ENCODE measurements at places on chromosomes 5 and 9.

DNA sequence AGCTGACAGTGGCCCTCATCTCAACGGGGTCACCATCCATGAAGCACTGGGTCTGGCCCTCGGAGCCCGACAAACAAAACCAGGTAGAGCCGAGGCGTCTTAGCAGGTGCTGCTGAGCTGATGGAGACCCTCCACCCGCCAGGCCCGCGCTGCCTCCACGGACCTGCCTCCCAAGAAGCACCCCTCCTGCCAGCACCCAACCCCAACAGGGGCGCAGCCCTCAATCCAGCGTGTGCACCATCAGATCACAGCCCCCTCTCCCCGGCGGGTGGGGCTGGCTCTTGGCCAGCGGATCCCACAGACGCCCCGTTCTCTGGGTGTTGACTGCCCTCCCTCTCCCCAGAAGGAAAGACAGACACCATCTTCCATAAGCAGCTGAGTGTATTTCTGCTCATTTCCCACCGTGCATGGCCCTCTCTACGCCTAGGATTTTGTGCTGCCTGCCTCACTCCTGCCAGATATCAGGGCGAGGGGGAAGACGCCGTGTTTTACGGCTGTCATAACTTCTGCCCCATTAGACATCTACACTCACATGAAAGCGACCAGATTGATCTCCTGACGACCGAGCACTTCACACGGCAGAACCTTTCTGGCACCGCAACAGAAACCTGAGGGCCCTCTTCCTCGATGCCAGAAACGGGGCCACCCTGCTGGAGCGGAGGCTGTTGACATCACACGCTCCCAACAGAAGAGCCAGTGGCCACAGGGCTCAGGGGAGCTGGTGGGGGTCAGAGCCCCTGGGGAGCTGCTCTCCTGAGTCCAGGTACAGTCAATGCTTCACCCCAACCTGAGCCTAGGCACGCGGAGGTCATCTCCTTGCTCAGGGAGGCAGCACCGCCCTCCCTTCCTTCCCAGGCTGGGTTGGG lies 12.4 kb downstream of the NACC2 start:
- DNase-seq = no peak

- no peak for DNase-seq
Observed at GRCh38 chr5:90480699-90481098, 6.0 kb downstream of the POLR3G start.

- DNase-seq = no peak
Observed at GRCh38 chr9:135582541-135582940, 21.0 kb downstream of the PAEP start.

- no peak for DNase-seq
Observed at GRCh38 chr5:1661311-1661710, 137.6 kb upstream of the LPCAT1 start.

DNA sequence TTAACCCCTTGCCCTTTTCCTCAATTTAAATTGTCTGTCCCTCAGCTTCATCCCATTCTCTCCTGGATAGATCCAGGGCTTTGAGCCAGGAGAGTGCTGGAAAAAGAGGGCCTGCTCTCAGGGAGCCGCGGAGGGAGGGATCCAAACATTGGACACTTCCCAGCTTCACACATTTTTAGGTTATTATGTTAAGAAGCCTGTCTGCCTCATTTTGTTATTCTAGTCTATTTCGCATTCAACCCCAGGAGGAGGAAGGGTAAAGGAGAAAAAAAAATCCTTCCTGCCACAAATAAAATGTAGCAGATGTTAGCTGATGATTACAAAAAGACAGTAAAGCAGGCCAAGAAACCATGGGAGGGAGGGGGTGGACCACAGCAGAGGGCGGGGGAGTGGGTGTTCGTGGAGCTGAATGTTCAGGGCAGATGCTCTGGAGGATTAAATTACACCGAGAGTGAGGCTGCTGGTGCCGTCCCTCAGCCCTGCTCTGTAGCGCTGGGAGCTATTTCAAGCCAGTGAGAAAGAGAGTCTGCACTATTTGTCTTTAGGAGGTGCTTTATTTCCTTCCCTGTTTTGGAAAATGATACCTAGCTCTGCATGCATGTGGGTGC lies 60.6 kb upstream of the ZFR start:
- DNase-seq = no peak

GRCh38 chr5:167820101-167820990 lies 471.1 kb upstream of the WWC1 start:
- DNase-seq = no peak

DNA sequence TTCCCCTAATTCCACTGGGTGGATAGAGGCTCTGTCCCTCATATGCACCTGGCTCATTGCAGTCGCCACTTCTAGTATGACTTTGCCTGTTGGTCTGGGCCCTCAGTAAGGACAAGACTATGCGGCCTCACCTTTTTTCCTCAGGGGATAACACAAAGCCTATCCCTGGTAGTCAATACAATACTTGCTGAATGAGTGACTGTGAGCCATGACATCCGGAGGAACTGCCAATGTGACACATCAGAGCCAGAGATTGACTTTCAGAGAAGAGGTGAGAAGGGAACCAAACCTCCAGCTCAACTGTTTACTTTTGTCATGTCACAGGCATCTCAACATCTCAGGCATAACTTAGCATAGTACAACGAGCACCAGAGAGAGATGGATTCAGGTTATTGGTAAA lies 371.3 kb downstream of the DMRT2 start:
- no peak for DNase-seq

DNA sequence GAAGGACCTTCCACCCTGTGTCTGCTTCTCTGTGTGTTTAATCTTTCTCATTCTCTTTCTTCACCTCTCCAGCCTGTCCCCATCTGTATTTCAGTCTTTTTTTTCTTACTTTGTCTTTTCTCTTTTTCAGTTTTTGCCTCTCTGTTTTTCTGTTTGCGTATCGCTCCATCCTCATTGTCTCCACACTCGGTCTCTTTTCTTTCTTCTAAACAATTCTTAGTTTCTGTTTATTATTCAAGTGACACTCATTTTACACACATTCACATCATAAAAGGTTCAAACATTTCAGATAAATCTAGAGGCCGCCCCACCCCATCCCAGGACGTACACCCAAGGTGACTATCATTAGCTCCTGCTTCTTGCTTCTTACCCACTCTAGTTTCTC lies 9.8 kb downstream of the LHX2 start:
- DNase-seq = no peak

GRCh38 chr9:114256827-114257328 lies 66.0 kb upstream of the ORM1 start:
- DNase-seq = no peak

DNA sequence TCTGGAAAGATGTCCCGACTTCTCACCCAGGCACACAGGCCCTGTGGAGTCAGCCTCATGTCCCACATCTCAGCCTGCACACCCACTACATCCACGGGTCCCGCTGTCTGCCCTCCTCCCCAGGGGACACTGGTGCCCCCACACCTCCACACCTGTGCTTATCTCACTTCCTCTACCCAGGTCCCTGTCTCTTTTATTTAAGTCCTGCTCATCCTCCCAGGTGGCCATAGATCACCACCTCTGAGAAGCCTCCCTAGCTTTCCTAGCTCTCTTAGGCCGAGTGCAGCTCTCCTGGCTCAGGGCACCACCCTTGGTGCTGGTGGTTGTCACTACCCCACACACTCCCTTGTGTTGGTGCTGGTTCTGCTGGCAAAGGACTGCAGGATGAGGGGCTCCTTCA lies 143.6 kb upstream of the PITX1 start:
- no peak for DNase-seq

- DNase-seq = no peak
Observed at GRCh38 chr5:81207009-81207408, 26.1 kb upstream of the CKMT2 start.

GRCh38 chr9:99637641-99638040 lies 184.0 kb upstream of the NR4A3 start:
- DNase-seq = no peak

DNA sequence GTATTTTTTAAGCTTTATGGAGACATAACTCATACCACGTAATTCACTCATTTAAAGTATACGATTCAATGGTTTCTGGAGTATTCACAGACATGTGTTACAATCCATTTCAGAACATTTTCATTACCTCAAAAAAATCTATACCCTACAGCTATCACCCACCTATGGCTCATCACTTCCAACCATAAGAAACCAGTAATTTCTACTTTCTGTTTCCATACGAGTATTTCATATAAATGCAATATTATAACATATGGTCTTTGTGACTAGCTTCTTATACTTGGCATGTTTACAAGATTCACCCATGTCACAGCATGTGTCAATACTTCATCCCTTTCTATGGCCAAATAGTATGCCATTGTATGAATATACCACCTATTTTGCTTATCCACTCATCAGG lies 18.8 kb downstream of the UBQLN1 start:
- no peak for DNase-seq

- no peak for DNase-seq
Observed at GRCh38 chr9:36961051-36961450, 73.0 kb downstream of the PAX5 start.

DNA sequence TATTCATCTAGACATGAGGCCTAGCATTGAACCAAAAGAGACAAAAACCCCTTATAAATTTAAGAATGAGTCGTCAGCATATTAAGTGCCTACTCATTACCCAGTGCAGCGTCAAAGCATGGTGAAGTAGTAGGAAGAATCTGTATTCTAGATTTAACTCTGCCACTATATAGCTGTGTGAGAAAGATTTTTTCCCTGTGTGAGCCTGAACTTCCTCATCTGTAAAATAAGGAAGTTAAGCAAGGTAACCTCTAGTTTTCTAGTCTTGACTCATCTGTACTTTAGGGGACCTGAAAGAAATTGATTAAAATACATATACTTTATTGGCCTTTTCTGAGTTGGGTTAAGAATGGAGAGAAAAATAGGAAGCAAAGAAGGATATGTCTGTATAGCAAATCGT lies 82.1 kb upstream of the RUSC2 start:
- DNase-seq = no peak

- DNase-seq = no peak
Observed at GRCh38 chr5:59525957-59526356, 367.6 kb downstream of the PDE4D start.

GRCh38 chr9:79701651-79702050 lies 129.9 kb downstream of the TLE4 start:
- DNase-seq = no peak

- DNase-seq = no peak
Observed at GRCh38 chr5:34831303-34831702, 7.7 kb upstream of the TTC23L start.

GRCh38 chr5:21152611-21153010 lies 1164.6 kb upstream of the CDH18 start:
- no peak for DNase-seq

- DNase-seq = peak; percentile 52
Observed at GRCh38 chr9:136791516-136792276, 552 bp downstream of the TMEM141 start.

DNA sequence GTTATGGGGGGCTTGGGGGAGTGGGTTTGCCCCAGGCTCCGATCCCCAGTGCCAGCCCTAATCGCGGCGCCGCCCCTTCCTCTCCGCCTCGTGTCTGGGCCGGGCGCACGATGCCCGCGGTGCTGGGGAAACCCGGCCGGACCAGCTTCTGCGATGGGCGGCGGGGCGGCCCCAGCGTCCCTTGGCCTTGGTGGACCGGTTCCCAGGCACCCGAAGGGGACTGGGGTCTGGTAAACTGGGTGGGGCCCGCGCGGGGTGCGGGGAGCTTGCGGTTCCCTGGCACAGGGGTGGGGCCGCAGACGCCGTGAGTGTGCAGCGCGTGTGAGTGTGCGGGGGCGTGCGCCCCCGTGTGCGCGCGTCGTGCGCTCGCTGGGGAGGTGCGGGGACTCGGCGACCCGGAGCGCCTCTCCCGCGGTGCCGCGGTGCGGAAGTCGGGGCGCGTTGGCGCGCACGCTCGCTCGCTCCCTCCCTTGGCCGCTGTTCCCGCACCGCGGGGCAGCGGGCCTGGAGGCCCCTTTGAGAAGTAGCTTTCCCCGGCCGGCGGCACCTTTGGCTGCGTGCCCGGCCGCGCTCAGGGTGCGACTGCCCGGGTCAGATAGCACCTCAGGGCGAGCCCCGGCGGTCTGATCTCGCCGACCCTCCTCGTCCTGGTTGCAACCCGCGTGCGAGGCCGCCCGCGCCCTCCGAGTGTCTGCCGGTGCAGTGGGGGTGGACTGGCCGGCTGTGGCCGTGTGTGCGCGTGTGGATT lies 568 bp downstream of the MACIR start:
- peak; percentile 28 for DNase-seq

- no peak for DNase-seq
Observed at GRCh38 chr5:125673359-125673950, 749.8 kb upstream of the GRAMD2B start.

DNA sequence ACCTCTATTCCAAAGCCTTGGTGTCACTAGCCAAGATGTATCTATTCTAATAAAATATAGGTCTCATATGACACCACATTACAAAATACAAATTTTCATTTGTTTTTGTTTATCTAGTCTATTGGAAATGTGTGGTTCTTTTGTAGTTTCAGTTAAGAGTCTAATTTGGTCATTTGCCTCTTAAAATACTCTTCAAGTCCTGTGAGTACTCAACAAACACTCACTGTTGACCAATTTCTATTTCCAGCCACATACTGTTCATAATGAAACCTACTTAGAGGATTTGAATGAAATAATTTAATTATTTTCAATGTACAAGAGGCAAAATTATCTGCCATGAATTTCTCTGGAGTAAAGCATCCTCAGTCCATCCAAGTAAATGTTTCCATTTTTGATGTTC lies 40.6 kb downstream of the SLC1A3 start:
- no peak for DNase-seq

DNA sequence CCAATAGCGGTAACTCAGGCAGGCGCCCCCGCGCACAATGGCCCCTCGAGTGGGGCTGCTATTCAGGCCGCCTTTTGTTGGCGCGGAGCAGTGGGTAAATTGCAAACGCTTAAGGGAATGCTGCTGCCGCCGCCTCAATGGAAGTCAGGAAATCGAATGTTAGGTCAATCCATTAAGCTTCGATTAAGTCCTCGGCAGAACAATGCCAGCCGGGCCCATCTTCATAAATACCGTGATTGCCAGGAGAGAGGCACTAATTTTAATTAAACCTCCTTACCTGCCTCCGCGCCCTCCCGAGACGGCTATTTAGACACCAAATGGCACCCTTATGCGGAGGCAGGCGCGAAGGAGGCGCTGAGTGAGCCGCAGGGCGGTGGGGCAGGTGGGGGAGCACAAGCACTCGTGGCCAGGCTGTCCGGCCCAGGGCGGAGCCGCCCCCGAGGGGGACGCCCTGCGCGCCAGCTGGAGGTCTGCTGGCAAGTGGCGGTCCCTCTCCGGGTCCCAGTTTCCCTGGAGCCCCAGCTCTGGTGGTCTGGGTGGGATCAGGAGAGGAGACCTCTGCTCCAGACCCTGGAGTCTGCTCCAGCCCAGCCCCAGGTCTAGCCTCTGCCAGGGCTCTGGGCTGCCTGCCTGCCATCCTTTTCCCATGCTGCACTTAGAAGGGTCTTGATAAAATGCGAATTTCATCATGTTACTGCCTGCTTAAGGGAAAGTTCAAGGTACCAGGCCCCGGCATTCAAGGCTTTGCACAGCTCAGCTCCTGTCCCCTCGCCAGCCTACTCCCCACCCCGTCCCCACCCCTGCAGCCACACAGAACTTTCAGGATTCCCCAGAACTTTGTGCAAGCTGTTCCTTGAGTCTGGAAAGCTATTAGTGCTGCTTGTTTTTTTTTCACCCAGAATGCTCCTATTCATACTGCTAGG lies 19.7 kb downstream of the NR5A1 start:
- no peak for DNase-seq

Measured in stimulated activated CD4-positive, alpha-beta T cell treated with anti-CD3 and anti-CD28 coated beads, TNF-alpha, amount 100 ng/mL, for 1 hour (primary cell).